Putamen (tissue), 1 donor: ENCODE measurements at places on chromosomes 5 and 9.

DNA sequence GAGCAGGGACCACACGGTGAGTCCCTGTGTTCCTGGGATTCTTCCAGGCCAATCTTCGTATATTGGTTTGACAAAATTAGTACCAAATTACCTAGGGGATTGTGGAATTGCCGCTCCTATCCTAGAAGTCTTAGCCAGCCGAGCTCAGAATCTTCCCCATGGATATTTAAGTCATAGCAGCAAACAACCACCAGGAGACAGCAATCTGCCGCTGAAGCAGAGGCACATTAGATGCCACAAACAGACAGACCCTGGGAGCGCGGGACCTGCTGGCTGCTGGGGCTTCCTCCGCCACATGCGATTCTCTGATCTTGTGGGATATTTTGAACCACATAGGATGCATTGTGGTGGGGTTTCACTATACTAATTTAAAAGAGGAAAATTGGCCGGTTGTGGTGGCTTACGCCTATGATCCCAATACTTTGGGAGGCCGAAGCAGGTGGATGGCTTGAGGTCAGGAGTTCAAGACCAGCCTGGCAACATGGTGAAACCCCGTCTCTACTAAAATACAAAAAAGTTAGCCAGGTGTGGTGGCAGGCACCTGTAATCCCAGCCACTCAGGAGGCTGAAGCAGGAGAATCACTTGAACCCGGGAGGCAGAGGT lies 31.7 kb upstream of the ZBTB43 start:
- DNase-seq = no peak

- no peak for DNase-seq
Observed at GRCh38 chr5:179772351-179772750, 21.4 kb upstream of the LTC4S start.

DNA sequence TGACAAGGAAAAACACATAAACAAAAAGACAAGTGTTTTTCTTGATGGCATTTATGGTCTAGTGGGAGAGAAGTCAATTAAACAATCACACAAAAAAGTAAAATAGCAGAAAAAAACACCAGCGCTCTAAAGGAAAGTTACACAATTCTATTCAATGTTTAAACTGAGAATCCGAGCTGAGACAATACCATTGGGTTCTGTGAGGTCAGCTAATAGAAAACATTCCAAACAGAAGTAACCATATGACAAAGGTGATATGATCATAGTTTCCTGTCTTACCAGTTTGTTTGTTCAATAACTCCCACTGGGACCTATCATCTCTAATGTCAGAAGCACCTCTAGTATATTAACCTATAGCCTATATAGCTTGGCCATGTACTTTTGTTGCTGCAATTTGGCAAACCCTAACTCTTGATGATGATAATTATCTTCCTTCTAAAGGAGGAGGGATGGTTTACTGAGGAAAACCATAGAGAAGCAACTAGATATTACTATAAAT lies 1030.0 kb downstream of the CDH12 start:
- no peak for DNase-seq

- DNase-seq = no peak
Observed at GRCh38 chr9:87270848-87271234, 226.8 kb upstream of the DAPK1 start.

DNA sequence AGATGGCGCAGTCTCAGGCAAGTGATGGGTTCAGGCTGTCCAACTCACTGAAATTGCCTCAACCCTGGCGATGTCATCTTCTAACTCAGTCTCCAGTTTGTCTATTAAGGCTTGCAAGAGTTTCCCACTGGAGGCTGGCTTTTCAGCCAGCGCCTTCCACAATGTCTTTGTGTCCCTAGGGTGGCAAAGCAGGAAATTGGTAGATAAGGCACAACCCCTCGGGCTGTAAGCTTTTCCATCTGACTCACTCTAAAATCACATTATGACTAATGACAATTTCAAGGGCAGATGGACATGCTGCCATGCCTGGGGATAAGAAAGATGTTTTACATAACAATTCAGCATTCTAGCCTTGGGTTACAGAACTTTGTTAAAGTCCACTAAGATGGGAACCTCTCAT lies 61.9 kb downstream of the MROH2B start:
- DNase-seq = no peak

DNA sequence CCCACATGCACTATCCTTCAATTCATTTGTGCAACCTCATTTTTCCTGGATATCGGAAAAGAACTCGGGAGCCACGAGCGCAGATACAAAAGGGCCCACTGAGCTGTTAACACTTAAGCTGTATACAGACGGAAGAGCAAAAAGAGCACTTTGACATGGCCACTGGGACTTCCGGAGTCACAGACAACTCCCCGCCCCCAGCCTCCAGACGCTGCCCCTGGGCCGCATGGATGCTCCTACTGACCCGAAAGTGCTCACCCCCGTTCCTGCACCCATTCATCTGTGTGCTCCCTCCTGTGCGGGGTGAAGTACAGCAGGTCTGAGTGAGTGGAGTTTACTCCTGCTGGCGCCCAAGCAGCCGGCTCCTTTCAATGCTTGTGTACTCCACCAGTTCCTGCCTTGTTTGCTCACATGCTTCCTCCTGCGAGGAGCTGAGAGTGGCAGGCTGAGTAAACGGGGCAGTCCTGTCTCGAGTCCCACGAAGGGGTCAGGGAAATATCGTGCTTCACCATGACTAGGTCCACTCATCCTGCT lies 901.0 kb upstream of the CTNND2 start:
- no peak for DNase-seq
